ENCODE measurements at places on chromosomes 2 and 18. TPM values are rescaled to one million over a fixed set of nuclear protein-coding genes. Genes with fewer than 3 reads are reported as not detected.

Gene DYSF
- total RNA-seq, result 12.5 TPM

- no peak for DNase-seq
These were observed 64.8 kb upstream of the CYTIP start for GRCh38 chr2:157508676-157509075.

Gene CIAO1
- total RNA-seq, result 102 TPM

DNA sequence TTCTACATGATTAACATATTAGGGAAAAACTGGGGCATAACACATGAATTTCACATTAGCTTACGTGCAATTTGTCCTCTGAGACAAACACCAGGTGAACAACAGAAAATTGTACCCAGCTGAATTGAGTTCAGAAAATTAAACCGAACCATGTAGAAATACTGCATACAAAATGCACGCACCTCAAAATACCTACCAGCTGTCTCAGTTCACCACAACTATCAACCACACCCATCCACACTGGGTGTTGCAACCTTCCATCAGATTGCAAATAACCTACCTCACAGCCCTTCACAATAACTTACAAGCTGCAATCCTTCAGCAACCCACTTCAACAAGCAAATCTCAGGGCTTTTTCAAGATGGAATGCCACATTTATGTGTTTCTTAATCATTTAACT, 55.9 kb downstream of the UNC50 start:
- DNase-seq, result no peak

DNA sequence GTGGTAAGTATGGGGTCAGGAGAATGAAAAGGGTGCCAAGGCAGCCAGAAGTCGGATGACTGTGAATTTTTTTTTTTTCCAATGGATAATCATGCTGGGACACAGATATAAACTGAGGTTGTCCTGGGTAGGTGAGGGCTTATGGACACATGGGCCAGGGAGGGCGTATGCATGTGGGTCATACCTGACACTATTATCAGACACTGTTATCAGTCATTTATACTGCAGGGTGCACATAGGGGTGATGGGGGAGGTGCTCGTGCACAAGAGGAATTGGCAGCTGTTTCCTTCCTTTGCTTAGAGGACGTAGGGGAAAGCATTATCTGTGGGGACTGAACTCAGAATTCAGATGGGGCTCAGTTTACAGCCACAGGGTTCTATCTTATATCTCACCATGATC, 10.1 kb downstream of the CTIF start:
- no peak for DNase-seq

- DNase-seq, result no peak
These were observed 29.5 kb downstream of the VAPA start for GRCh38 chr18:9943311-9943710.

GRCh38 chr18:75407468-75408437, 19.8 kb downstream of the SMIM21 start:
- DNase-seq, result no peak

GRCh38 chr2:173982918-173983317, 17.7 kb upstream of the SP3 start:
- no peak for DNase-seq

DNA sequence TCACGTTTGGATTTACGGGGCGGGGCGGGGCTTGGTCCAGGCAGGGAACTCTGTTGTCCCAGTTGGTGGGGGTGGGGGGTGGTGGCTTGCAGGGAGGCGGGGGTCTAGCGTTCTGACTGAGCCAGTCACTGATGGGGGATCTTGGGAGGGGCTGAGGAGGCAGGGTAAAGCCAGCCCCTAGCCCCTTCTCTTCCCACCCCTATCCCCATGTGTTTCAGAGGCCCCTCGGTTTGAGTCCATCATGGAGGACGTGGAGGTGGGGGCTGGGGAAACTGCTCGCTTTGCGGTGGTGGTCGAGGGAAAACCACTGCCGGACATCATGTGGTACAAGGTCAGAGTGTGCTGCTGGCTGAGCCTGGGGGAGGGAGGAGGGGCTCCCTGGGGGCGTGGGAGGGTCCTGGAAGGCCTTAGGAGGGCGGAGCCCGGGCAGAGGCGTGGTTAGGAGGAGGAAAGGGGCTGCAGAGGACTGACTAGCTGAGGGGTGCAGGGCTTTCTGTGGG, 22.0 kb upstream of the GMPPA start:
- DNase-seq, result no peak

Gene ERFE
- not detected for total RNA-seq

DNA sequence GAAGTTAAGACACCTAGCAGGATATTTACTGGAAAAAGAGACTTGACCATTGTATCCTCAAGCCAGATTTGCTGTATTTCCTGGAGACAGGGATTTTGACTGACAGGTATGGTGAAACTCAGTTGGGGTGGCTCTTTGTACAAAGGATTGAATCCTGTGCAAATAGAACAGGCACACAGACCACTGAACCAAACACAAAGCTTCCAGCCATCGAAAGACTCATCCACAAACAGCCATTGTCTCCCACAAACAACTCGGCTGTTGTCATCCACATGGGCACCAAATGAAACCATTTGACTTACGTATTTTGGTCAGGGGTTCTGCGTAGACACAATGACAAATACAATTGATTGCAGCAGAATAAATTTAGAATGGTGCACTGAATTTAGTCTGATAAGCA, 15.9 kb downstream of the RNF152 start:
- DNase-seq, result no peak

Gene IL36G
- not detected for total RNA-seq

DNA sequence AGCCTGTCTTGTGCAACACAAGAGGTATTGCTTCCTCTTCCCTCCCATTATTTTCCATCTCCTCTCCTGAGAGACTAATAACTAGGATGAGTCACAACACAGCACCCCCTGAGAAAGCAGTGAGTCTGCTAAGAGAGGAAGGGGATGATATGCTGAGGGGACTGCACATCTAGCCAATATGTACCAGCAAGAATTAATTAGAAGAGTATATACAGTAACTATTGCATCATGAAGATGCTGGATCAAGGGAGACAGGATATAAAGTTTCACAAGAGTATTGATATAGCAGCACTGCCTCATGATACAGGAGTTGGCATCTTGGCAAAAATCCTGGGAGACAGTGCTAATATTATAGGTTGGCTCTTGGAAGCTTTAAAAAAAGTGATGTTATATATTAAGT, 289.9 kb upstream of the RBMS1 start:
- no peak for DNase-seq

GRCh38 chr2:212284166-212284565, 254.4 kb downstream of the ERBB4 start:
- DNase-seq, result no peak

DNA sequence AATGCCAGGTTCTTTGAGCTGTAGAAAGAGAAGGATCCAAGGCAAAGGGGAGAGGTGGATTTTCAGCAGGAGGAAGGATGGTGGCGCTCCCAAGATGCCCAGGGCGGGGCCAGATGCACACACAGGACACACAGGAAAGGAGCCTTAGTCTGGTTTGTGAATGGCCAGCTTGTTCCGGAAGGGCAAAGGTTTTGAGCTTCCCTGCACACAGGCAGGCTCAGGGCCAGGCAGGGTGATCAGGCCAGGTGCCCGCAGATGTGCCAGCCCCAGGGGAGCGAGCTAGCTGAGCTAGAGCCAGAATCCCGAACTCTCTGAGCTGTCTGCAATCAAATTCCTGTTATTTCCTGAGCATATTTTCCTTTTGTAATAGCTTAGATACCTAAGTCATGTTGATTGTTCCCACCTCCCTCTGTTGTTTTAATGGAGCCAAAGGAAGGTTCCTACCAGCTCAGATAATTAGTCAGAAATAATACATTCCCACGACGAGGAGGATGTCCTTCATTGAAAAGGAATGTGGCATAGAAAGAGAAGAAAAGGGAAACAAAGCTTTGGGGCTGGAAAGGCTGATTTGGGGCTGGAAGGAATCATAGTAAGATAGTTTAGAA, 13.7 kb upstream of the OTOF start:
- DNase-seq, result no peak

DNA sequence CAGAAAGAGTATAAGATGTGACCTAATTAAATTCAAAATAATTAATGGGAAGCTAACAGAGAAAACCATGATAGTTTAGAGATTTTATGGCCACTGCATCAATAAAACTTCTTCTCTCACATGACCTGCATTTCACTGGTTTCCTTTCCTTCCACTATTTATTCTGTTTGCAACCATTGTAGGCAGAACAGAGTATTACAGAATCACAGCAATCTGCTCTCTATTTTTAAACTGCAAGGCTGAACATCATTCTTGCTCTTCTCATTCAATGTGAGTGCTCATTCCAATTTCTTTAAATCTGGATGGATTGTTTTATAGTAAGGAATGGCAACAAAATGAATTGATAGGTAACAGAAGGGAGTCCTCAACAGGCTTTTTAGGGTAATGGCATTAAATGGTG, 715.5 kb upstream of the RAB6C start:
- no peak for DNase-seq

Gene OTOS
- total RNA-seq, result not detected

DNA sequence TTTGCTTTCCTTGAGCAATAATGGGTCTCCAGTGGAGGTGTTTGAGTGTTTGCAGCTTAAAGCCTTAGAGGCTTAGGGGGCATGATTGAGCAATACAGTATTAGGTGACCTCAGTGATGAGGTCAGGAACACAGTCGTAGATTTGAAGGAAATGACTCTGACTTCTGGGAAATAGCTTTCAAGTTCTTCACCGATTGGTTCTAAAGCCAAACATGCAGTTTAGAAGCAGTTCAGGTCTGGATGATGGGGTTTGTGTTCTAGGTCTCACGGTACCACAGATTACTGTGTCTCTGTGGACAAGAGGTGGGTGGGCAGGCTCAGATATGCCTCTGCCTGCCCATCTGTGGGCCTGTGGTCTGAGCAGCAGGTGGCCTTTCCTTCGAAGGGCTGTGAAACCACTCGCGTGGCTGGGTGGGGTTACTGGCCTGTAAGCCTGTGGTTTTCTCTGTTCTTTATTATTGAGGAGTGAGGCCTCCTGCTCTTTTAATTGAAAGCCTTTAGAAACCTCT, 7.8 kb downstream of the MTHFD2 start:
- no peak for DNase-seq

DNA sequence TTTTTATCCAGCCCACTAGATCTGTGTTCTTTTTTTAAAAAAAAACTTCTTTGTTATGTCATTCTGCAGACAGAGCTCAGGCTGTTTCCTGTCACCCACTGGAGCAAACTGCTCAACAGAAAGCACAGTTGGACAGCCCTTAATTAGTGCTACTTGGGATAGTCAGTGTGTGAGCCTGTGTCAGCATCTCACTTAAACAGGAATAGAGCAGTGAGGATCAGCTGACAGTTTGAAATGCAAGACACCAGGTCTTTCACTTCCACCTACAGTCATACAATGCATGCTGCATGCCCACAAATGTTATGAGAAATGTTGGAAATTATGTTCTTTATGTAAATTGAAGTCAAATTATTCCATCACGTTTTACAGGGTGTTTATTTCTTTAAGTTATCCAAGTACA, 174.9 kb downstream of the NR4A2 start:
- DNase-seq, result no peak

Gene GTF2A1L
- not detected for total RNA-seq

- DNase-seq, result no peak
These were observed 58.2 kb downstream of the KLHL14 start for GRCh38 chr18:32714571-32715148.

Gene CNGA3
- total RNA-seq, result 0.25 TPM

DNA sequence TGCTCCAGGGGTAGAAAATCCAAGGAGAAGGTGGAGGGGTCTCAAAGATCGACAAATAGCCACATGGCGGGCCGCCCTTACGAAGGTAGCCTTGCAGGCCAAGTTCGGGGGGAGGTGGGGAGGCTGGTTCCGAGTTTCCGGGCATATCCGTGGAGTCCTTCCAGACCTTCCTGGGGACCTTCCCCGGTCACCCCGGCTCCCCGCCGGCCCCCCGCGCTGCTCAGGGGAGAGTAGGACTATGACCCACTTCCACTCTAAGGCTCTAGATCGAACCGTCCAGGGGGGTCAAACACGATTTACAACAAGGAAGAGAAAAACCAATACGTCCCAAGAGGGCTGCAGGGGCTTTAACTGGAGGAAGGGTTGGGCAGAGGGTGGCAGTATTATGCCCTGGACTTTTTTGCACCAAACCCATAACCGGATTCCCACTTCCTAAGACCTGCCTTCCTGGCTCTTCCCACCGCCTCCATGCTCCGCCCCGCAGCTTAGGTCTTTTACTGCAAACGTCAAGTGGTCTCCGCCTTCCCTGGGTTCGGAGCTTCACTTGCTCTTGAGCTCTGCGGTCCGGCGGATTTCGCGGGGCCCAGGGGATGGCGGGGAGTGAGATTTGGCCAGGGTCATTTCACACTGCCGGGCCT, 779 bp upstream of the LYPD6 start:
- DNase-seq, result no peak

- no peak for DNase-seq
These were observed 66.9 kb upstream of the ZNG1B start for GRCh38 chr2:113370478-113371091.

DNA sequence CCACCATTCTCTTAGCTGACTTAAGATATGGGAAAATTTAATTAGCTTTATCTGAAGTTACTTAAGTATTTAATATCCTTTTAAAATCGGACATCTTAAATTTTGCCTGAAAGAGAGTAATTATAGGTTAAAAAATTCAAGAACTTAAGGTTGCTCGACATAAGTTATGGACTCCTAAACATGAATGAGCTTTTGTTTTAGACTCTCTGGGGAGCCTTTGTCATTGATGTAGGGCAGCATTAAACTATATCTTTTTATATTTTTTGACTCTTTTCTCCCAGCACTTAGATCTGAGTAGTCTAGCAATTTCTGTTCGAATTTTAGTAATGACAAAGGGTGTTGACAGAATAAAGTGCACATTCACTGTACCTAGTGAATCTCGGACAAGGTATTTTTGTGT, 4.7 kb downstream of the PHLPP1 start:
- DNase-seq, result no peak

DNA sequence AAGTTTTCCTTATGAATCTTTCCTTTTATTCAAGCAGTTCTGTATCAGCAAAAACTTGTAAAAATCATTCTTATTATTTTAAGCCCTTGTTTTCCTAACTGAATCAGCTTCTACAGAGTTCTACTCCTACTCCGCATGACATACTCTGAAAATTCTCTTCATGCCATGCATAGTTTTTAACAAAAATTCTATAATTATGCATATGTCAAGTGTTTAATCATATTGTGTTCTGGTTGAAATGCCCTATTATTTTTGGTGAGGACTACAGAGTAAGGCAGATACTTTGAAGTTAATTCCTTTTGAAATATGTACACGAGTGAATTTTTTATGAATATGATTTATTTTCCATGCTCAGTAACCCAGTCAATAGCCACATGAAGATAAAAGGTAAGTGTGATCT, 28.8 kb downstream of the ANKRD30B start:
- no peak for DNase-seq

DNA sequence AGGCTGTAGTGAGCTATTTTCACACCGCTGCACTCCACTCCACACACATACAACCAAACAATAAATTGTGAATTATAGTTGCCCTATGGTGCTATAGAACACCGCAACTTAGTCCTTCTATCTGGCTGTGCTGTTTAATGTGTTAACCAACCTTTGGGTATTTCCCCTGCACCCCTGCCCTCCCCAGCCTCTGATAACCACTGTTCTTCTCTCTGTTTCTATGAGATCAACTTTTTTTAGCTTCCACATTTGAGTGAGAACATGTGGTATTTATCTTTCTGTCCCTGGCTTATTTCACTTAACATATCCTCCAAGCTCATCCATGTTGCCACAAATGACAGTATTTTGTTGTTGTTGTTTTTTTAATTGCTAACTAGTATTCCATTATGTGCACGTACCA, 32.5 kb downstream of the TET3 start:
- DNase-seq, result no peak

- no peak for DNase-seq
These were observed 234.8 kb downstream of the ALPK2 start for GRCh38 chr18:58394046-58394445.

- DNase-seq, result no peak
These were observed 1223.5 kb upstream of the CELF4 start for GRCh38 chr18:38789141-38789540.

GRCh38 chr2:189199797-189200196, 20.2 kb upstream of the COL5A2 start:
- no peak for DNase-seq
